Activated CD4-positive, alpha-beta T cell treated with anti-CD3 and anti-CD28 coated beads for 4 hours (primary cell): ENCODE measurements at places on chromosomes 3 and 15.
A peak's percentile ranks its signal among the peaks of the same experiment; 100 is the strongest.

DNA sequence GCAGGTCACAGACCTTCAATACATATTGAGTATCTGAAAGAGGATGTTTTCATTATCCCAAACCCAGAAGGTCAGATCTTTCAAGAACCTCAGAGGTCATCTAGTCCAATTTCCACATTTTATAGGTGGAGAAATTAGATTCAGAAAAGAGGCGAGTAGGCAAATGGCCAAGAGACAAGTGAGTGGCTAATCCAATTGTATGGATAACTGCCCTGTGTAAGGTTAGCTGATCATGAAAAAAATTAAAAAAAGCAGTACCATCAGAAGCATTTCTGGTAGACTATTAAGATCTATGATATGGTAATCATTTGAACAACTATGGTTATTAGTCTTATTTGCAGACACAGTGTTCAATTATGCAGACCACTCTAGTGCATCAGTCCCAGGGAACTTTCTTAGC, 660.7 kb upstream of the CFAP20DC start:
- no peak for DNase-seq

DNA sequence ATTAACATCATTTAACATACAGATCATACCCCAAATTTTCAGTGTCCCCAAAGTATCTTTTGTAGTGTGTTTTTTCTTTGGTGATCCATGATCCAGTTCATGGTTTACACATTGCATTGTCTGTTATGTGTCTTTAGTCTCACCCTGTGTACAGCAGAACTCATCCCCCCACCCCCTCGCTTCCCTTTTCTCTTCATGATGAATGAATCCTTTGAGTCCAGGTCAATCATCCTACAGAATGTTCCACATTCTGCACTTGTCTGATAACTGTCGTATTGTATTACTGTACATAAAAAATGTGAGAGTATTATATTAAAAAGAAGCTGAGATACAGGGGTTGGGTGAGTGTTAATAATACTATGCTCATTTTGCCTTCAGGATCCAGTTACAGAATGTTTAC, 14.6 kb upstream of the NIT2 start:
- DNase-seq = no peak

- DNase-seq = no peak
These were observed 88.6 kb downstream of the GTPBP8 start for GRCh38 chr3:113079218-113079961.

GRCh38 chr3:190336516-190337189, 14.4 kb upstream of the CLDN1 start:
- no peak for DNase-seq

- DNase-seq = no peak
These were observed 344.6 kb downstream of the SV2B start for GRCh38 chr15:91444656-91445055.

GRCh38 chr3:149655826-149656574, 1.8 kb downstream of the WWTR1 start:
- DNase-seq = no peak

GRCh38 chr3:52243791-52244628, 1.5 kb upstream of the PPM1M start:
- DNase-seq = peak; percentile 43

DNA sequence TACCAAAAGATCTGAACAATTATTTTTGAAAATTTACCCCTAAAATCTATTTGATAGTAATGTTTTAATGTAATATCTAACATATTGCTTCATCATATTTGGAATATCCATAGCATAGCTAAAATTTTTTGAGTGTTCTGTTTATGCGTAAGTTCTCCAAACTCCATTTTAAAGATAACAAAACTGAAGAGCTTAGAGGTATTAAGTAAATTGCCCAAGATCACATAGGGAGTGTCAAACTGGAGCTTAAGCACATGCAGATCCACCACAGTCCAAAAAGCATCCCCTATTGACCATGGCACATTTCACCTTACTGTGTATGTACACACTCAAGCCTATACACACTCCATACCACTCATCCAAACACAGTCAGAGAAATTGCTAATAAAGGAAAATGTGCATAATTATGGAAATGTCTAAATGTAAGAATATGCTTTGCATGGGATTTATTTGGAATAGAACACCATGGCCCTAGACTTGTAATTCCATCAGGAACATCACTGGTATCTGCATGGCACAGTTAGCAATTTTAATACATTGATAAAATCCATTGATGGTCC, 85.2 kb upstream of the TGFBR2 start:
- DNase-seq = no peak

GRCh38 chr15:99446565-99447496, 119.0 kb upstream of the MEF2A start:
- DNase-seq = no peak

DNA sequence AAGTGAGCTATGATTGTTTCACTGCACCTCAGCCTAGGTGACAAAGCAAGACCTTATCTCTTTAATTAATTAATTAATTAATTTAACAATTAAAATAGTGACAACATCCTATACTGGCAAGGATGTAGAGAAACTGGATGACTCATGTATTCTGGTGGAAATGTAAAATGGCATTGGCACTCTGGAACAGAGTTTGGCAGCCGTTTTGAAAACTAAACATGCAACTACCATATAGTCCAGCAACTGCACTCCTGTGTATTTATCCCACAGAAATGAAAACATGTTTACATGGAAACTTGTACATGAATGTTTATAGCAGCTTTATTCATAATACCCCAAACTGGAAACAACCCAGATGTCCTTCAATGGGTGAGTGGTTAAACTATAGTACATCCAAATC, 56.6 kb downstream of the ANP32A start:
- DNase-seq = no peak

GRCh38 chr3:129057249-129057648, 3.3 kb upstream of the GP9 start:
- no peak for DNase-seq
